Putamen (tissue), 1 donor: ENCODE measurements at places on chromosomes 11 and 22.

- DNase-seq = no peak
Measured at GRCh38 chr11:35579557-35580396, 38.5 kb upstream of the FJX1 start.

DNA sequence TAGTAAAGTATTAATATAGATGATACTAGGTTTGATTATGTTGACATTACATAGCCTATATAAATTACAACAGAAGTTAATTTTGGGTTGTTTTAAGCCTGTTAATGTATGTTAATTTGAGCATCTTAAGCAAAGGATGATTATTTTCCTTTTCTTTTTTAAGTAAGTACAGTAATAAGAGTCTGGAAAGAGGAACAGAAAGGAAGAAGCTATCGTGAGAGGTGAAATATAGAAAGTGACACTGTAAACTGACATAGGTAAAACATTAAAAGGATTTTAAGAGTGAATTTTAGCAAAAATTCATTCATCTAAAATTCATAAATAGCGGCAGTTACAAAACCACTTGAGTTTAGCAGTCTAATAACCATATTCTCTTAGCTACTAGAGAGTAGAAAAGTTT is 45.5 kb downstream of the FAR1 start:
- DNase-seq = no peak

- DNase-seq = no peak
Measured at GRCh38 chr11:111101881-111102280, 143.6 kb upstream of the POU2AF2 start.

GRCh38 chr22:37481347-37481907 is 4.8 kb downstream of the MFNG start:
- DNase-seq = no peak

GRCh38 chr22:20392983-20393704 is 807 bp upstream of the ZNF74 start:
- DNase-seq = peak; percentile 14

GRCh38 chr11:110069158-110069737 is 23.9 kb upstream of the ZC3H12C start:
- DNase-seq = no peak

DNA sequence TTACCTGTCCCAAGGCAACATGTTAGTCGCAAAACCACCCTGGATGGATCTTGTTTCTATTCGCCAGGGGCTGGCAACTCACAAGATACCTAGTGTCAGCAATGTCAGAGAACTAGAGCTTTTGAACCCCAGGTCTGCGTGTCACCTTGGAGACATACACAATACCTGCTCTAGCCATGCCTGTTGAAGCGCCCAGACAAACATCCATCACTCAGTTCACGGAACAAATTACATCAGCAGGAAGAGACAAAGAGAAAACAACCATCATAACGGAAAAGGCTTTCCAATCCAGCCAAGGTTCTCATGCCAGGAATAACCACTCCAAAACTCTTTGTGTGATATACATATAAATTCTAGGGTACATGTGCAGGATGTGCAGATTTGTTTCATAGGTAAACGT is 2.2 kb downstream of the CD59 start:
- DNase-seq = no peak

- DNase-seq = no peak
Measured at GRCh38 chr11:68773521-68774193, 22.3 kb upstream of the TESMIN start.

GRCh38 chr11:9916480-9916879 is 252.6 kb downstream of the SWAP70 start:
- DNase-seq = no peak

DNA sequence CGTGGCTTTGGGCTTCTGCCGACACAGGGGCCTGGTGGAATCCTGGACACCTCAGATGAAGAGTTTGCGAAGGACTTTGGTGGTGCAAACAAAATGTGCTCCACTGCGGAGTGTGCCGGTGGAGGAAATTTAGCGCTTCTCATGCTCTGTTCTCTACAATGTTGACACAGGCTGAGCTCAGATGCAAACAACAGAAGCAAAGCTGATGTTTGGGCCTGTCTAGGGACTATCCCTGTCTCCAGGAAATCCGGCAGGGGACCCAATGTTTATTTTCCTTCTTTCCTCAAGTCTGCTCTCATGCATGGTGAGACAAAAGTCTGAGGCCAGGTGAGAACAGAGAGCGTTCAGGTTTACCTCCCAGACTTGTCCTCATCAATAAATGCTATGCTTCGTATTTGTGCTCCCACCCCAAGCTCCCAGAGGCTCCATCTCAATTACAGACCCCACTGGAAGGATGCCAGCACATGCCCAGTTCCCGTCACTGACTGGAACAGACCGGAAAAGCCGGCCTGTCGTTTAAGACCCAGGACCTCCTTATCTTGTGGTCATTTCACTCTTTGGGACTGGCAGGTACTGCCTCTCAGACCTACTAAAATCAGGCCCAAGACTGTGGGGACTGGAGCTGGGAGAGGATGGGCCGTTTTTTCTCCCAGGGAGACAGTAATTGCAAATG is 105.7 kb upstream of the B3GAT1 start:
- DNase-seq = no peak
